A549 (cell line): ENCODE measurements at places on chromosomes 13 and 19. TPM values are rescaled to one million over a fixed set of nuclear protein-coding genes. Genes with fewer than 3 reads are reported as not detected.
A peak's percentile ranks its signal among the peaks of the same experiment; 100 is the strongest.

DNA sequence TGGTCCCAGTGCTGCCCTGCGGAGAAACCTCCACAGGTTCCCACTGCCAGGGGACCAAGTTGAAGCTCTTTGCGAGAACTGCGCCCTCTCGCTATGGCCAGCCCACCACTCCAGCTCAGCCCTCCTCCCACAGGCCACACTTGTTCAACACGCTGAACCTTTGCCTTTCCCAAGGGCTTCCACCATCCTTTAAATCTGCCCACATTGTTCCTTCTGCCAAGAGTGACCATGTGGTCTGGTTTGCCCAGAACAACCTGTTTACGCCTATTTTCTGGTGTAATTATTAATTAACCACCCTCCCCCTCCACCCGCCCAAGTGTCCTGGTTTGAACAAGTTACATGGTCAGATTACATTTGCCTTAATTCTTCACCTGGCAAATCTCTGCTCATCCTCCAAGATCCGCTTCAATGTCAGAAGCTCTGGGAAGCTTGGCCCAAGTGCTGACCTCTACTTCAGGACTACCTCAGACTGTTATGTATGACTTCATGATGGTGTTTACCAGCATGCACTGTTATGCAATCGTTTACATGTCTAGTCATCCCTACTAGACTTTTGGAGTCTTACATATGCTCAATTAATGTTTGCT lies 12.0 kb upstream of the USP12 start:
- peak; percentile 85 for DNase-seq

ZNF446 gene
- polyA plus RNA-seq, result 9.9 to 12.5 TPM (median 11.0 TPM) in 3 replicates

ADM5 gene
- polyA plus RNA-seq, result 4.3 to 4.5 TPM (median 4.4 TPM) in 3 replicates

LHB gene
- polyA plus RNA-seq, result 0.22 TPM in 1 of 3 replicates, not detected in the others
